ENCODE measurements at places on chromosomes 1 and 21. TPM values are rescaled to one million over a fixed set of nuclear protein-coding genes. Genes with fewer than 3 reads are reported as not detected.

- H3K36me3 ChIP-seq, result peaks cover under 1% of the 10 kb centered on the region
- H3K27me3 ChIP-seq, result no peaks in the 10 kb centered on the region
- no peak overlapping the region for H3K27ac ChIP-seq
These were observed 108.8 kb downstream of the TGFBR3 start for GRCh38 chr1:91777196-91777595.

- H3K4me1 ChIP-seq, result peaks cover 59% of the 10 kb centered on the region
- H3K27ac ChIP-seq, result peak overlapping the region; percentile 31
- no peak for DNase-seq
- no peaks in the 10 kb centered on the region for H3K27me3 ChIP-seq
- H3K36me3 ChIP-seq, result no peaks in the 10 kb centered on the region
- no peak overlapping the region for H3K4me3 ChIP-seq
These were observed 29.6 kb upstream of the WASF2 start for GRCh38 chr1:27519331-27520258.

DNA sequence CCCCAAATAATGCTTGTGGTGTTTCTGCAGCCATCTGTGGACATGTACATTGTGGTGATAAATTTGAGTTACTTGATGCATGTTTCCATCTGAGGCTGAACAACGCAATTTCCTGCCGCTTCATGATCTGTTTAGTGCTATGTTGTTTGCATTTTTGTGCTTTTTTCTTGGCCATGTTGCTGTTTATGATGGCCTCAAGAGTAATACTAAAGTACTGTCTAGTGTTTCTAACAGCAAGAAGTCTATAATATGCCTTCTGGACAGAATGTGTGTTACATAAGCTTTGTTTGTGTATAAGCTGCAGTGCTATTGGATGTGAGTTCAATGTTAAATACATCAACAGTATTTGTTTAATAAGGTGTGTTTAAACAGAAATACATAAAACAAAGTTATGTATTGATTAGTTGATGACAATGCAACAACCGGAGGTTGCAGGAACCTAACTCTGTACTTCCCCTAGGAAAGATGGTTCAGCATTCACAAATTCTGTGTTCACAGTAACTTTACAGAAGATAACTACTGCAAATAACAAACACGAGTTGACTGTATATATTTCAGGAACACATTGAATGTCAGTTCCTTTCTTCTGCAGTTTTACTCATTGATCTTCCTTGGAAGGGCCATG lies 114.8 kb upstream of the USP24 start:
- no peak overlapping the region for H3K27ac ChIP-seq
- H3K36me3 ChIP-seq, result no peaks in the 10 kb centered on the region
- H3K4me1 ChIP-seq, result no peaks in the 10 kb centered on the region
- H3K27me3 ChIP-seq, result no peaks in the 10 kb centered on the region

DNA sequence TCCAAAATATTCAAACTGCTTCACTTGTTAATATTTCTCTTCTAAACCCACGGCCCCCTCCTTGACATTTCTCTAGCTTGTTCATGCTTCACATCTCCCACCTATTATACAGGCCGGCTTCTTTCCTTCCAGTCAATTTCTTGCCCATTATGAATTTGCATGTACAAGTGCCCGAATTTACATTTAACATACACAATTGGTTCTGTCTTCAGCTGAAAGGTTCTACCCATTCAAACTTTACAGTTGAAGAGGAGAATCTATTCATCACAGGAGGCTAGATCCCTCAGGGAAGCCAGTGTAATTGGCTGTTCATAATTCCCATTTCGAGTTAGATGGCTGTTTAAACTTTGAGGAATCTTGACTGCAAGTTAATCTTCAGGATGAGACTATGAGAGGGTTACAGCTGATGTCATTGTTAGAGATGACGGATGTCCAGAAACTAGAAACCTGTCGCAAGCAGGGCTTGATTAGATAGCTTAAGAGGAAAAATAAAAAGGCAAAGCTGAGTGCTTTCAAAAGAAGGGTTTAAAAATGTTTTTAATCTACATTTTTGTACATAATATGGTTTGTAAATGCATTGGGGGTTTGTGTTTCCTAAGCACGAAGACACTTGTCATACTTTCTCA lies 157.0 kb downstream of the ADSS2 start:
- H3K27ac ChIP-seq, result no peak overlapping the region
- H3K36me3 ChIP-seq, result no peaks in the 10 kb centered on the region
- H3K4me3 ChIP-seq, result no peak overlapping the region
- peaks cover 4% of the 10 kb centered on the region for H3K4me1 ChIP-seq
- DNase-seq, result no peak
- H3K27me3 ChIP-seq, result no peaks in the 10 kb centered on the region

GRCh38 chr1:184620469-184620868 lies 134.2 kb downstream of the EDEM3 start:
- DNase-seq, result no peak
- peaks cover 22% of the 10 kb centered on the region for H3K4me1 ChIP-seq
- H3K27ac ChIP-seq, result peak overlapping the region; percentile 50

DNA sequence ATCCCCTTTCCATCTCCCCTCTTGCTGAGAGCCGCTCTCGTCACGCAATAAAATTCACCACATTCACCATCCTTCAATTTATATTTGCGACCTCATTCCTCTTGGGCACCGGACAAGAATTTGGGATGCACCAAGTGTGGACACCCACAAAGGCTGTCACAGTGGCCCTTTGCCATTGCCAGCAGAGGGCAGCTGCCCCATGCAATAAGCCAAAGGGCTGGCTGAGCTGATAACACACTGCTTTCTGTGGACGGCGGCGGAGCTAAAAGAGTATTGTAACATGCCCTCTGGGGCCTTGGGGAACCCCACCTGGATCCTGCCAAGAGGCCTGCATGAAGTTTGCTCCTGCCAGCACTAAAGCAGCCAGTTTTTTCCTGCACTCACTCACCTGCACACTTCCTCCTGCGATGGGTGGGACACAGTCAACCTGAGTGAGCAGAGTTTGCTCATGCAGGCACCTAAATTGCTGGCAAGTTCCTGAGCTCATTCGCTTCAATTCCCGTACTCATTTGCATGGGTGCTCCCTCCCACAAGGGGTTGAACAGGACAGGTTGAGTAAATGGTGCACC lies 792.3 kb upstream of the ADAMTS5 start:
- no peaks in the 10 kb centered on the region for H3K4me1 ChIP-seq
- no peak overlapping the region for H3K4me3 ChIP-seq
- no peak overlapping the region for H3K27ac ChIP-seq
- H3K36me3 ChIP-seq, result no peaks in the 10 kb centered on the region
- H3K27me3 ChIP-seq, result no peaks in the 10 kb centered on the region

DNA sequence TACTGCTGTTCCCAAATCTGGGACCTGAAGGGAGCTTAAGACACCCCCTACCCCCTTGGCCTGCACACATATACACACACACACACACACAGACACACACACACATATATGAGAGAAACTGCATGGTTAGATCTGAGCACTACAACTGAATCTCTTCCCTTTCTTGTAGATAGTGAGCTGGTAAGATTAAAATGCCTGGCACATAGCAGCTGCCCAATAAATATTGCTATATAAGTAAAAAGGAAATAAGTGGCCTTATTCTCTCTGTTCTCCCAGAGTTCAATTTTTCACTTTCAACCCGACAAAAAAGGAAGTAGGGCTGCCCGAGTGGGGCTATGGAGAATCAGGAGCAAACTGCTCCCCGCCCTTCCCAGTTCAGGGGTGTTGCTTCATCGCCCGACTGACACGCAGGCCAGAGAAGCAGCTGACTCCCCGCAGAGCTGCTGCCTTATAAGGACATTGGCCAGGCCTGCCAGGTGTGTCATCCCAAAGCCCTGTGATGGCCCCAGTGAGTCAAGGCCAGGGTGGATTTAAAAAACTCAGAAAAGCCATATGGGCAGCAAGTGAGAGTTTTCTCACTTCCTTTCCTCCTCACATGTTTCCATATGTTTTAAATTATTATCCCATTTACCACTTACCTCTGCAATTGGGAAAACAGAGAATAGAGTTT lies 106.5 kb upstream of the SLC44A3 start:
- H3K4me3 ChIP-seq, result no peak overlapping the region
- H3K4me1 ChIP-seq, result no peaks in the 10 kb centered on the region
- no peak overlapping the region for H3K27ac ChIP-seq
- H3K27me3 ChIP-seq, result no peaks in the 10 kb centered on the region
- DNase-seq, result peak; percentile 91

DNA sequence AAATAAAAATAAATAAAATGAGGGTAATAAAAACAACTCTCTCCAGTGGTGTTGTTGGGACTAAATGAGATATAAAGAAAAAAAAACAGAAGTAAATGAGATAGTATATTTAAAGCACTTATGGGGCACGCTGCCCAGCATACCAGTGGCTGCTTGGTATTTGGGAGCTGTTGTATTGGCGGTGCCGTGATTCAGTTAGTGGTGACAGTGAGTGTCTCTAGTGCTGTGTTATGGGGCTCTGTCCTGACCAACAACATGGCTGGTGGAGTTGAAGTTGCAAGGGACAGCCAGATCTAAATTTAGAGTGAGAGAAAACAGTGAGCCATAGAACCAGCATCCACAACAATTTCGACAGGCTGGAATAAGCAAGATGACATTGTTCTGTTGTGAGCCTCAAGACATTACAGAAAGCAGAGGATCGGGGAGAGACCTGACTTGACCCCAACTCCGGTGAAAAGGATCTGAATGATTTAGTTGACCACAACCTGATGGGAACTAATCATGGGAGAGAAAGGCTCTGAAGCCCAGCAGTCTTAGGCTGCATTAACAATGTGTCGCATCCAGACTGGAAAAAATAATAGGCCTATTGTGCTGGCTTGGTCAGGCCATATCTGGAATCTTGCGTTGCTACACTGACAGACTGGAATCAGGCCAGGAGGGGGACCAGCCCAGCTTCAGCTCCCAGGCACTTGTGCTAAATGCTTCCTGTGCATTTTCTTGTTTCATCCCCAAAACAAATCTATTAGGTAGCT lies 2.4 kb upstream of the MFSD2A start:
- H3K36me3 ChIP-seq, result no peaks in the 10 kb centered on the region
- H3K4me3 ChIP-seq, result no peak overlapping the region
- DNase-seq, result no peak
- H3K27me3 ChIP-seq, result no peaks in the 10 kb centered on the region

- H3K4me3 ChIP-seq, result no peak overlapping the region
- DNase-seq, result no peak
- H3K27me3 ChIP-seq, result peaks cover 20% of the 10 kb centered on the region
- H3K4me1 ChIP-seq, result no peaks in the 10 kb centered on the region
- H3K27ac ChIP-seq, result no peak overlapping the region
These were observed 123.2 kb downstream of the IGSF21 start for GRCh38 chr1:18230840-18231239.

DNA sequence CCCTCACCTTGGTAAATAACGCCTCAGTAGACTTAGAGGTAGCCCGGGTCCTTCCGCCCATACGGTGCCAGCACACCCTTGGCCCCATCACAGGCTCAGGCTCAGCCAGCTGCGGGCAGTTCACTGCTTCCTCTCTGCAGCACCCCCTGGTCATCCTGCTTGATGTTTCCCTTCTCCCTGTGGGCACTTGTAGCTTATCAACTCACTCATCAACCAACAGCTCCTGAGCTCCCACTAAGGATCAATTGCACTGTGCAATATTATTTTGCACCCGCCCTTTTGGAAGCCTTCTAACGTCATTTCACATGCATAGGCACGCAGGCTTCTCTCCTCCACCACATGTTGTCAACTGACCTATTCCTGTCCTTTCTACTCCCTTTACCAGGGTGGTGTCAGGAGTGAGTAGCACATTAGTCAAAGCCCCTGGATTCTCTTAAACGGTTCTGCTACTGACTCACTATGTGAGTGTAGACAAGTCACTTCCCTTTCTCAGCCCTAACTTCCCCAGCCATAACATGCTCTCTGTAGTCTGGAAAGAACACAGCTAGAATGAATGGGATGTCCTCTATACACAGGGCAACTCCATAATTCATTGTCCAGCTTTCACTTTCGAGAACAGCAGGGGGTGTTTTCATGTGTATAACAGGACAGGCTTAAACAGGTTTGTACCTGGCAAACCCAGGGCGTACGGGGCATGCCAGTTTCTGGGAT lies 47.1 kb upstream of the IRF2BP2 start:
- H3K27me3 ChIP-seq, result no peaks in the 10 kb centered on the region
- peaks cover 21% of the 10 kb centered on the region for H3K4me1 ChIP-seq
- peak overlapping the region; percentile 32 for H3K27ac ChIP-seq
- no peak overlapping the region for H3K4me3 ChIP-seq

ADGRL2 gene
- 97.9 TPM for total RNA-seq

USH2A gene
- total RNA-seq, result not detected

S100A7A gene
- total RNA-seq, result not detected

GRCh38 chr1:35936838-35937237 lies 5.9 kb downstream of the AGO3 start:
- no peaks in the 10 kb centered on the region for H3K27me3 ChIP-seq
- H3K27ac ChIP-seq, result no peak overlapping the region
- DNase-seq, result no peak
- H3K4me3 ChIP-seq, result no peak overlapping the region

- H3K4me3 ChIP-seq, result no peak overlapping the region
- H3K27me3 ChIP-seq, result no peaks in the 10 kb centered on the region
- H3K36me3 ChIP-seq, result no peaks in the 10 kb centered on the region
These were observed 3.9 kb downstream of the NEGR1 start for GRCh38 chr1:72278461-72278860.

DNA sequence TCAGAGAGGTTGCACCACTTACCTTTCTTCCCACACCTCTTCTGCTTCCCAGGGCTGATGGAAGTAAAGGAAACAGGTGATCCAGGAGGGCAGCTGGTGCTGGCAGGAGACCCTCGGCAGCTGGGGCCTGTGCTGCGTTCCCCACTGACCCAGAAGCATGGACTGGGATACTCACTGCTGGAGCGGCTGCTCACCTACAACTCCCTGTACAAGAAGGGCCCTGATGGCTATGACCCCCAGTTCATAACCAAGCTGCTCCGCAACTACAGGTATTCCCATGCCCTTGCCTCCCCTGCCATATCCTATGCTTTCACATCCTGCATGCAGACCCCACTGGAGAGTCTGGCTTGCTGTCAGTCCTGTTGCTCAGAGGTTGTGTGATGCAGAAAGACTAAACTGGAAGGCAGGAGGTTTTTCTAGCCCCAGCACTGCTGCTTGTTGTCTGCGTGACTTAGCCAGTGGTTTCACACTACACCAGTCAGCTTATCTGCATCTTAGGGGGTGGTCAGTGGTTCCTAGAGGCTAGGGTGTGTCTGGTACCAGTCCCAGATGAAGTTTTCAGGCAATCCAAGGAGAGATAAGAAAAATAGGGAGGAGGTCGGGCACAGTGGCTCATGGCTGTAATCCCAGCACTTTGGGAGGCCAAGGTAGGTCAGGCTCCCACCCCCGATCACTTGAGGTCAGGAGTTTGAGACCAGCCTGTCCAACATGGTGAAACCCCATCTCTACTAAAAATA lies 10.2 kb downstream of the RHOC start:
- peaks cover 35% of the 10 kb centered on the region for H3K4me1 ChIP-seq
- H3K36me3 ChIP-seq, result peaks cover 96% of the 10 kb centered on the region
- H3K27me3 ChIP-seq, result no peaks in the 10 kb centered on the region
- DNase-seq, result no peak
- H3K27ac ChIP-seq, result no peak overlapping the region
